Amniotic epithelial cell (primary cell): ENCODE measurements at places on chromosomes 16 and 17.

- peak; percentile 46 for DNase-seq
Observed at GRCh38 chr16:17515421-17516210, 44.9 kb upstream of the XYLT1 start.

DNA sequence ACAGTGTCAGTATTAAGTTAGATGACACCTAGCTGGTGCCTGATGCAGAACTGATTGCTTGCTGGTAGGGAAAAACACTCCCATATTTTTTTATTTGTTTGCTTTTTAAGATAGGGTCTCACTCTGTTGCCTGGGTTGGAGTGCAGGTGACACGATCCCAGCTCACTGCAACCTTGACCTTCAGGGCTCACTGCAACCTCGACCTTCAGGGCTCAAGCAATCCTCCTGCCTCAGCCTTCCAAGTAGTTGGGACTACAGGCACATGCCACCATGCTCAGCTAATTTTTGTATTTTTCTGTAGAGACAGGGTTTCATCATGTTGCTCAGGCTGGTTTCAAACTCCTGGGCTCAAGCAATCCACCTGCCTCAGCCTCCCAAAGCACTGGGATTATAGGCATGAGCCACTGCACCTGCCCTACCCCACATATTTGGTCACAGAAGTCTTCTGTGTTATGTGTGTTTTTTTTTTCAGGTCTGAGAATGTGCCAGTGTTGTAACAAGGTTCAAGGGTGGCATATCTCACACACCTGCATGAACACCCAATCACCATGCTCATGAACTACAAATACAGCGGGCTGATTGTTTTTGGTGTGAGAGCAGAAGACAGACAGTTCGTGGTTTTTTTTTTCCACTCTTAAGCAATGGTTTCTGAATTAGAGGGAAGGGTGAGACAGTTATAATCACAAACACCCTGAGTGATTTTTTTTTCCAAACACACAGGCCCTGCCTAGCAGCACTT lies 22.8 kb downstream of the SPAG9 start:
- DNase-seq, result no peak

- no peak for DNase-seq
Observed at GRCh38 chr16:46763147-46763546, 15.0 kb upstream of the MYLK3 start.

- DNase-seq, result no peak
Observed at GRCh38 chr16:84279881-84280280, 14.8 kb upstream of the WFDC1 start.

DNA sequence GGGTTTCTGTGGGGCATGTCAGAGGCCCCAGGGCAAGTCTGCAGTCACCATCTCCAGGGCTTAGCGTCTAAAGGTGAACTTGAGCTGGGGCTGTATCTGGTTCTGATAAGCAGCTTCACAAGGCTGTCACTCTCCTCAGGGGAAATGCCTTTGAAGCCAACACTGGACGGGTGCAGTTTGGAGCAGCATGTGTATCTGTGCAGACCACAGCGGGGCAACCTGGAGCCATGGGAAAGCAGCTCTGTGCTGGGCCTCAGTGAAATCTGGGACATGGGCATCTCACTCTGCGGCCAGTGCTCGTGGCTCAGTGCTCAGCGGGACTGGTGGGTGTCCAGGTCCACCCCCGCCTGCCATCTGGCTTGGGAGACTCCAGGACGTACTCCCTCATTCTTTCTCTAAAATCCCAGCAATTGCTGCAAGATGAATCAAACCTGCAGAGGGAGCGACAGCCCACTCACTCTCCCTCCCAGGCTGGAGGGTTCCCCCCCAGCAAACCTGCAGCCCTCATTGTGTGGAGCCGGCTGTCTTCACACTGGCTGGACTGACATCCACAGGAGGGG lies 63.5 kb downstream of the PRMT7 start:
- DNase-seq, result no peak

GRCh38 chr17:57091186-57091618 lies 6.2 kb downstream of the AKAP1 start:
- DNase-seq, result no peak

DNA sequence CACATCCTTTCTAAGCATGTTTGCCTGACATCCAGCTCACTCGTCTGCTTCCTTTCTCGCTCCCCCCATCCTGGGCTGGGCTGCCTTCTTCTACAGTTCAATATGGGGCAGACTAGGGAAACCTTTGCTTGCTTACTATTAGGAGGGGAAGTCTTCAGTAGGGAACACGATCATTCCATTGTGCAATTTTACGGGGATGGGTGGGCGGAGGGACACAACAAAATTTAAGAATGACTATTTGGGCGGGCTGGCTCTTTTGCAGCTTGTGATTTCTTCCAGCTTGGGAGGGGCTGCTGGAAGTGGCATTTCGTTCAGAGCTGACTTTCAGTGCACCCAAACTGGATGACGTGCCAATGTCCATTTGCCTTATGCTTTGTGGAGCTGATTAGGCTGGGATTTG lies 25.4 kb downstream of the PCTP start:
- no peak for DNase-seq

DNA sequence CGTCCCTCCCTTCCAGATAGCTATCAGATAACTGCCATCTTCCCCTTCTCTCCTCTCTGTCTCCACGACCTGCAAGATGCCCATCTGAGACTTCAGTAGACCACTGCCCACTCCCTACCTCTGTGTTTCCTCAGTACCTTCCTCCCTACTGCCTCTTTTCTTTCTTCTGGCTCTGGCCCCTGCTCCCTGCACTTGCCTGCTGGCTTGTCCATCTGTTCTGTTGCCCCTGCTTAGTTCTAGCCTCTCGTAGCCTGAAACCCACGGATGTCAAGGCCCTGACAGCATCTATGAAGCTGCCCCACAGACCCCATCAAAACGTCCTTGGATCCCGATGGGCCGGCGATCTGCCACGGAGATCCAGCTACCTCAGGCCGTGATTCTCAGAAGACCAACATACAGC lies 53.0 kb downstream of the ELAC2 start:
- no peak for DNase-seq

DNA sequence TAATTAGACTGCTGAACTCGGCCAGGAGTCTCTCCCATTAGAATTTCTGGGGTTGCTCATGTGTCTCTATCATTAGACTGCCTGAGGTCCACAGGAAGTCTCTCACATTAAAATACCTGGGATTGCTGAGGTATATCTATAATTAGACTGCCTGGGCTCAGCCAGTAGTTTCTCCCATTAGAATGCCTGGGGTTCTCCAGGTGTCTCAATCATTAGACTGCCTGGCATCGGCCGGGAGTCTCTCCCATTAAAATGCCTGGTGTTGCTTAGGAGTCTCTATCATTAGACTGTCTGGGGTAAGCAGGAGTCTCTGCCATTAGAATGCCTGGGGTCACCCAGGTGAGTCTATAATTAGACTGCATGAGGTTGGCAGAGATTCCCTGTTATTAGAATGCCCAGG lies 2233.4 kb downstream of the TP53TG3F start:
- no peak for DNase-seq

GRCh38 chr16:68719993-68720489 lies 17.1 kb upstream of the CDH1 start:
- no peak for DNase-seq

DNA sequence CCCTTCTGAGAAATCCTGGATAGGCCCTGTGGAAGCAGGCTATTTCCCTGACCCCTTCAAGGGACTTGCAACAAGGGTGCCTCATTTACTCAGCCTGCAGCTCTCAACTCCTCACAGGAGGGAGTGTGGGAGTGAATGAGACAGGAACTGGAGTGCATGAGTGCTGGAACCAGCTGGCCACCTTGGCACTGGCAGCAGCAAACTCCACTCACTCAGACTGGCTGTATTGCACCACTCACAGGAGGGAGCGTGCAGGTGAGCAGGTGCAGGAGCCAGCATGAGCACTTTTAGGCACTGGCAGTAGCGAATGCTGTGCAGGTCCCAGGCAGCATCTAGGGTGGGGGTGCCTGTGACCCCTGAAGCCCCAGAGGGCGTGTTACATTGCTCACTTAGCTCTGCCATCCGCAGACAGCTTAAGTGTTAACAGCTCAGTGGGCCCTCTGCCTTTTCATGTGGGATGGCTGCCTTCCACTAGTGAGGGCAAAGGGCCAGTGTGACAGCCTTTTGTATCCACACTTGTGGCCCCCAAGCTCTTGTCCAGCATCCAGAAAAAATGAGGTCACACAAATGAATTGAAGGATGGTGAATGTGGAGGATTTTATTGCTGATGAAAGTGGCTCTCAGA lies 11.0 kb upstream of the ZNHIT3 start:
- no peak for DNase-seq

DNA sequence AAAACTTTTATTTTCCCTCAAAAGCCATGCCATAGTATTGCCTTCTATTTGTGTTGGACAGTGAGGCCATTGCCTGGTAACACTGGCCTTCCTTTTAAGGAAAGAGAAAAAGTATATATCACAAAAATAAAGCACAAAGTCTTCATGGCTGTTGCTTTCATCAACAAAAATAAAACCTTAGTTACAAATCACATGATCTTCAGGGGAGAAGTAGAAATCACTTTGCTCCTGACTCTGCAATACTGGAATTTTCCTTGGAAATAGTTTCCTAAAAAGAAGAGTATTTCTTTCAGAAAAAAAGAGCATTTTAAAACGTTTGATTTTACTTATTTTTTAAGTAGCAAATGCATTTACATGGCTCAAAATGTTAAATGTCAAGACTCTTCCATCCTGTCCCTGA lies 41.9 kb downstream of the FAM20A start:
- DNase-seq, result no peak

DNA sequence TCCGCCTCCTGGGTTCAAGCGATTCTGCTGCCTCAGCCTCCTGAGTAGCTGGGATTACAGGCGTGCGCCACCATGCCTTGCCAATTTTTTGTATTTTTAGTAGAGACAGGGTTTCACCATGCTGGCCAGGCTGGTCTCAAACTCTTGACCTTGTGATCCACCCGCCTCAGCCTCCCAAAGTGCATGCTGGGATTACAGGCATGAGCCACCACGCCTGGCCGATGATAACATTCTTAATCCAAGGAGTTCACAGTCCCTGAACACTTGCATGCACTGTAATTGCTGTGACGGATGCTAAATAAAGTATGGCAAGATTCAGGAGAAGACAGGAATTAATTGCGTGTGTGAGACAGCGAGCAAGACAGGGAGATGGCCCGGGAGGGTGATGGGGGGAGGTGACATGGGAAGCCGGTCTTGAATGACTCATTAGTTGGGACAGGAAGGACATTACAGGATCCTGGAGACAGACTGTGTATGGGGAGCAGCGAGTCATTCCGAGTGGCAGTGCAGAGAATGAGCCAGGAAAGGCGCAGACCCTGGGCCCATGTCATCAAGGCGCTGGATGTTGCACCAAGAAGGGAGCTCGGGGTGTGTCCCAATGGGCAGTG lies 6.7 kb downstream of the ABCA3 start:
- DNase-seq, result no peak

DNA sequence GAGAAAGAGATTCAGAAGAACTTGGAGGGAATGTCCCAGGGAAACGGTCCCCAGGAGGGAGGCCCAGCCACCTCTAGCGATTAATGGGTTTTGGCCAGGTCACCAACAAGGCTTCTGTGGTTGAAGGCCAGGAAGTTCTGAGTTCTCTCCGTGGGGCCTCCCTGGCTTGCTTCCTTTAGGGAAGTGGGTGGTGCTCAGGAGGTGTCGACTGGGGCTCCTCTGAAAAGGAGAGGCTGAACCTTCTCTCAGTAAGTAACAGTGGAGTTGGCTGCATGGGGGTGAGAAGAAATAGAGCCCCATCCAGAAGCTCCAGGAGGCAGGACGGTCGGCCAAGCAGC lies 77.1 kb upstream of the GSE1 start:
- DNase-seq, result no peak

GRCh38 chr16:79171931-79172705 lies 428.4 kb downstream of the MAF start:
- DNase-seq, result no peak

DNA sequence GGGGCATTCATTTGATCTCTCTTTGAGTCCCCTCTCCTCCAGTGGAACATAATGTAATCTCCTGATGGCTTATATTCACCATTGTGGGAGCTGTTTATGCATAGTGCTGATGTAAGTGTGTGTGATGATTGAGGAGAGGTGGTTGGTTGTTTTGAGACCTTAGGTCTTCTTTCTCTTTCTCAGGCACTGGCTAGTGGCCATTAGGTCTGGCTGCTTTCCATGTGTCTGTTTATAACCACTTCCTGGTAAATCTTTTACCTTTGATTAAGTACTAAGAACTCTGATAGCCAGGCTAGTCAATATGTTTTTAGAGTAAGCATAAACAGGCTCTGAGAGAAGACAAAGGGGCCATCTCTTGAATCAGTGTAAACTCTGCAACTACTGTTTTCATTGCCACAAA lies 27.9 kb downstream of the VAT1L start:
- peak; percentile 79 for DNase-seq

DNA sequence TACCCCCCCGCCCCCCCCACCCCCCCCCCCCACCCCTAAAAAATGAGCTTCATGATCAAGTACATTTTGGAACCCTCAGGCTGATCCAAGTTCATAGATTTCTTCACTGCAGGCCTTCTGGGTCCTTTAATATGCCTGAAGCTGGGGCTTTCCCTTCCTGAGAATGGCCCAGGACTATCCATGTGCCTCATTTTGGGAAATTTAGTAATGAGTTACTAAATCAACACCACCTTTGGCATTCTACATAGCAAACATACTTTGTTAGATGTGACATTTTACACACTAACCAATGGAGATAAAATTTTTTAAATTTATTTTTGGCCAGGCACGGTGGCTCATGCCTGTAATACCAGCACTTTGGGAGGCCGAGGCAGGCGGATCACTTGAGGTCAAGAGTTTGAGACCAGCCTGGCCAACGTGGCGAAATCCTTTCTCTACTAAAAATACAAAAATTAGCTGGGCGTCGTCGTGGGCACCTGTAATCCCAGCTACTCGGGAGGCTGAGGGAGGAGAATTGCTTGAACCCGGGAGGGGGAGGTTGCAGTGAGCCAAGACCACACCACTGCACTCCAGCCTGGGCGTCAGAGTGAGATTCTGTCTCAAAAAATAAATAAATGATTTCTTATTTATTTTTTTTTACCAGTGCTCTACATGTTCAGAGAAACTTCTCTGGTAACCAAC lies 14.0 kb downstream of the HERPUD1 start:
- no peak for DNase-seq

DNA sequence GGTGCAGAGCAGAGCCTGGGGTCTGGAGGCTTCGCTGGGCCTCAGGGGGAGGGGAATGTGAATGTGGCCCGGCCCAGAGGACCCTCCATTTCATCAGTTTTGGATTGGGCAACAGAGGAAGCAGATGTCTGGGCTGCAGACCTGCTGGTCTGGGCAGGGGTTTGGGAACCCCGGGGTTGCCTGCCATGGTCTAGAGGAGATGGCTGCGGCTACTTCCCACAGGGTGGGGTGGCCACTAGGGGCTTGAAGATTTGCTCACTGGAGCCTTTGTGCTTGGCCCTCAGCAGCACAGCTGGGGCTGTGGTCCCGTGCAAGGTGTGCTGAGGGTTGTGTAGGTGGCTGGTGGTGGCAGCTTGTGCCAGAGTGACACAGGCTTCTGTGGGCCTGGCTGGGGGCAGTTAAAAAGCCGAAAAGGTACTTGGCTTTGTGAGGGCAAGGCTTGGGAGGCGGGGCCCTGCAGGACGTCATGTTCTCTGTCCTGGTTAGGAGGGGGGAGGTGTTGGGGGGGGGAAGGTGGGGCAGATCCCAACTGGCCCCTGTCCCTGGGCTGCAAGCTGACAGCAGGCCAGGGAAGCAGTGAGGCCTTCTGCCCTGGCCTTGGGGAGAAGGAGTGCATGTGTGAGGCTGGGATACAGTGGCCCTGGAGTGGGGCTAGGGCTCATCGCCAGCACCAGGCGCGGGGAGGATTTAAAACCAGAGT lies 98.0 kb downstream of the KPNA2 start:
- DNase-seq, result no peak
